ENCODE measurements at places on chromosomes 11 and 22.

GRCh38 chr22:37416389-37416788, 10.9 kb downstream of the ELFN2 start:
- DNase-seq: no peak

GRCh38 chr11:122149202-122149601, 33.2 kb upstream of the BLID start:
- no peak for DNase-seq

DNA sequence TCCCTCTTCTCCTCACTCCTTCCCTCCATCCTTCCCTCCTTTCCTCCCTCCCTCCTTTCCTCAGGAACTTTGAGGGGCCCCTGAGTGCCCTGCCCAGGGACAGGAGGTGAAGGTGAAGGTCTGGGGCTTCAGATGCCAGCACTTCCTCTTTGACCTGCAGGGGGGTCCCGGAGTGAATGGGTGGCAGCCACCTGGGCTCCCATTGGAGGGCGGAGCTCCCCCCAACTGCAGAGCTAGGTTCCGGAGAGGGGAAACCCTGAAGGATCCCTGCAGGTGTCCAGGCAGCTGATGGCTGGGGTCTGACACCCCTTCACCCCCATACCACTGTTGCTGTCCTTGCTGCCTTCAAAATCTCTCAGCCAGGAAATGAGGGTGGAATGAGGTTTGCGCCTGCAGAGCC, 1131.3 kb downstream of the BRD1 start:
- no peak for DNase-seq

GRCh38 chr11:72227316-72228228, 3.0 kb downstream of the INPPL1 start:
- no peak for DNase-seq

Data from HAP-1 (cell line).